ENCODE measurements at places on chromosomes 5 and 9. TPM values are rescaled to one million over a fixed set of nuclear protein-coding genes. Genes with fewer than 3 reads are reported as not detected.

DNA sequence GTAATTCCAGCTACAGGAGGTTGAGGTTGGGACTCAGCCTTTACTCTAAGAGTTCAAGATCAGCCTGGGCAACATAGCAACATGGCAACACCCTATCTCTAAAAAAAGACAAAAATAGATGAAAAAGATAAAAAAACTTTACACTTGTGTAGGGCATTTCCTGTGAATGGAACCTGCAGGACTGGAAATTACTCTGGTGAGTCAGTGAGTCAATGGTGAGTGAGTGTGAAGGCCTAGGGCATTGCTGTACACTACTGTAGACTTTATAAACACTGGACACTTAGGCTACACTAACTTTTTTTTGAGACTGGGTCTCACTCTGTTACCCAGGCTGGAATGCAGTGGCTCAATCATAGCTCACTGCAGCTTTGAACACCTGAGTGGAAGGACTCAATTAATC lies 19.5 kb upstream of the ARSI start:
- DNase-seq, result no peak

- DNase-seq, result no peak
Observed at GRCh38 chr9:126783949-126784348, 20.9 kb upstream of the ZBTB43 start.

DNA sequence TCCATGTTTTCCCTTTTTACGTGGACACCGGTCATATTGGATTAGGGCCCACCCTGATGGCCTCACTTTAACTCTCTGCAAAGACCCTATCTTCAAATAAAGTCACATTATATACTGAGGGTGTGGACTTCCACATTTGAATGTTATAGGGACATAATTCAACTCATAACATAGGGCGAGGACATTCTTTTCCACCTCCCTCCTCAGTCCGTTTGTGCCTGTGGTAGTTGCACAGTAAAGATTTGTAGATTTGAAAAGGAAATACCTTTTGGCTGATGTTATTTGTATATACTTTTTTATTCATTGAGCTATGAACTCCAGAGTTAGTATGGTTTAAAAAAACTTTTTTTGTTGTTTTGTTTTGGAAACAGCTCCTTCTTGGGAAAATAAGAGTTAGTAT lies 51.0 kb upstream of the DHFR start:
- no peak for DNase-seq

DNA sequence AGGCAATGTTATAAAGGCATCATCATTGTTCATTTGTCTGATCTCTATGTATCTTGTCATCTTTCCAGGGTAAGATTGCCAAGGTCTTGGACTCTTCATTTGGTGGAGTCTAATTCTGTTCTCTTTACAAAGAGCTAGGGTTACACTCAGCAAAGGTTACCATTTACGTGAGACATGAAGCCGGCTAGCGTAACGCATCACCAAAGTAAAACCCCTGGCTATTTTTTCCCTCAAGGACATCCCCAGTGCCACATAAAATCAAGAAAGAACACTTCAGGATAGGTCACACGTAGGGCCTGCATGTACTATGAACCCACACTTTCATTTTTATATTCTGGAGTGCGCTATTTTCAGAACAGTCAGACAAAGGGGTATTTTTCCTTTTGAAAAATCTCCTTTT lies 20.0 kb upstream of the MYOT start:
- DNase-seq, result no peak

- no peak for DNase-seq
Observed at GRCh38 chr9:114694146-114694545, 12.2 kb upstream of the TEX48 start.

GRCh38 chr5:116303340-116303739 lies 218.5 kb downstream of the COMMD10 start:
- no peak for DNase-seq

- DNase-seq, result no peak
Observed at GRCh38 chr5:33146881-33147280, 293.9 kb upstream of the TARS1 start.

GRCh38 chr5:59238126-59238902 lies 655.2 kb downstream of the PDE4D start:
- DNase-seq, result no peak

- no peak for DNase-seq
Observed at GRCh38 chr5:68178579-68178978, 37.0 kb upstream of the PIK3R1 start.

- DNase-seq, result no peak
Observed at GRCh38 chr5:109931049-109931780, 241.5 kb downstream of the MAN2A1 start.

Gene DBN1
- total RNA-seq, result 92.9 TPM

Gene THOC3
- total RNA-seq, result 66.0 TPM

Gene EGFLAM
- not detected for total RNA-seq
